NCI-H2029 (cell line): ENCODE measurements at places on chromosomes 4 and X.

GRCh38 chr4:148481636-148482035, 39.4 kb upstream of the NR3C2 start:
- no peak for DNase-seq

- no peak for DNase-seq
Measured at GRCh38 chrX:72041871-72042851, 89.6 kb downstream of the RTL5 start.

DNA sequence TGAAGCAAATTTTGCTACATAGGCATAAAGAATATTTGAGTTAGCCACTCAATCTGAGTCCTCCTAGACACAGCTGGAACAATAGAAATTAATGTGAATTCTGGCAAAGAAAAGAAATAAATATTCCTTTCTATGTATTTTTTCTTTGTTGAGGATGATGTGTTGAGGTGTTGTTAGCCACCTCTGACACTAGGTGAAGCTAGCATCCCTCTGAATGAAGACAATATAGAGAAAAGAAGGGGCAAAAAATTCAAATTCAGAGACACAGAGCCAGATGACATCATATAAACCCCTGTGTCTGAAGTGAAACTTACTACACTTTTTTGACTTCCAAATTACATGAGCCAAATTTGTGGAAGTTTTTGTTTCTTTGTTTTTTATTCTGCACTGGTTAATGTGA, 34.6 kb upstream of the TMPRSS11D start:
- no peak for DNase-seq

- DNase-seq, result no peak
Measured at GRCh38 chrX:118558926-118559325, 63.3 kb downstream of the DOCK11 start.

DNA sequence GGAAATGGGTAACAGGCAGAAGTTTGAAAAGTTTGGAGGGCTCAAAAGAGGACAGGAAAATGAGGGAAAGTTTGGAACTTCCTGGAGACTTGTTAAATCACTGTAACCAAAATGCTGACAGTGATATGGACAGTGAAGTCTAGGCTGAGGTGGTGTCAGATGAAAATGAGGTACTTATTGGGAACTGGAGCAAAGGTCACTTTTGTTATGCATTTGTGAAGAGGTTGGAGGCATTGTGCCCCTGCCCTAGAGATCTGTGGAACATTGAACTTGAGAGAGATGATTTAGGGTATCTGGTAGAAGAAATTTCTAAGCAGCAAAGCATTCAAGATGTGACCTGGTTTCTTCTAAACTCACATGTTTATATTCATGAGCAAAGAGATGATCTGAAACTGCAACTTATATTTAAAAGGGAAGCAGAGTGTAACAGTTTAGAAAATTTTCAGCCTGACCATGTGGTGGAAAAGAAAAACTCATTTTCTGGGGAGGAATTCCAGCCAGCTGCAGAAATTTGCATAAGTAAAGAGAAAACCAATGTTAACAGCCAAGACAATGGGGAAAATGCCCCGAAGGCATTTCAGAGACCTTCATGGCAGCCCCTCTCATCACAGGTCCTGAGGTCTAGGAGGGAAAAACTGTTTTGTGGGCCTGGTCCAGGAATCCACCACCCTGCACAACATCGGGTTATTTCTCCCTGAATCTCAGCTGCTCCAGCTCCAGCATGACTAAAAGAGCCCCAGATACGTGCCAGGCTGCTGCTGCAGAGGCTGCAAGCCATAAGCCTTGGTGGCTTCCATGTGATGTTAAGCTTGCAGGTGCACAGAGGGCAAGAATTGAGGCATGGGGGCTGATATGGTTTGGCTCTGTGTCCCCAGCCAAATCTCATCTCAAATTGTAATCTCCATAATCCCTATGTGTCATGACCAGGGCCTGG, 632.5 kb upstream of the GNPDA2 start:
- no peak for DNase-seq

GRCh38 chr4:924107-925096, 7.7 kb downstream of the GAK start:
- DNase-seq, result no peak

GRCh38 chr4:145935253-145936141, 3.1 kb downstream of the ZNF827 start:
- no peak for DNase-seq

DNA sequence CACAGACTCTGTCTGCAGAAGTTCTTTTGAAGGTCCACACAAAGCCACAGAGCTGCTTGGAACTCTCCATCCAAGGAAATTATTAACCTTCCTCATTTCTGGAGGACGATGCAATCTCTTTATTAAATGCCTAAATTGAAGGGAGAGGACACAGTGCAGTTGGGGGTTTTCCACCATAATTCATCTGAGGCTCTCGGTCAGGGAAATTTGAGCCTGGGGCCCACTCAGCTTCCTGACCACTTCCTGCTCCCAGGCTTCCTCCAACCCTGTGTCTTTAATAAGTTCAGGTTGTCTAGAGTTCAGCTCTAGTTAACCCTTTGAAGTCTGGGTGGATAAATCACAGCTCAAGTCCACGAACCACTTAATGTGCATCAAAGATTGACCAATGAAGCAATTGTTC, 58.5 kb downstream of the PRPS1 start:
- DNase-seq, result no peak

GRCh38 chr4:143260750-143261149, 75.9 kb upstream of the GAB1 start:
- DNase-seq, result no peak

DNA sequence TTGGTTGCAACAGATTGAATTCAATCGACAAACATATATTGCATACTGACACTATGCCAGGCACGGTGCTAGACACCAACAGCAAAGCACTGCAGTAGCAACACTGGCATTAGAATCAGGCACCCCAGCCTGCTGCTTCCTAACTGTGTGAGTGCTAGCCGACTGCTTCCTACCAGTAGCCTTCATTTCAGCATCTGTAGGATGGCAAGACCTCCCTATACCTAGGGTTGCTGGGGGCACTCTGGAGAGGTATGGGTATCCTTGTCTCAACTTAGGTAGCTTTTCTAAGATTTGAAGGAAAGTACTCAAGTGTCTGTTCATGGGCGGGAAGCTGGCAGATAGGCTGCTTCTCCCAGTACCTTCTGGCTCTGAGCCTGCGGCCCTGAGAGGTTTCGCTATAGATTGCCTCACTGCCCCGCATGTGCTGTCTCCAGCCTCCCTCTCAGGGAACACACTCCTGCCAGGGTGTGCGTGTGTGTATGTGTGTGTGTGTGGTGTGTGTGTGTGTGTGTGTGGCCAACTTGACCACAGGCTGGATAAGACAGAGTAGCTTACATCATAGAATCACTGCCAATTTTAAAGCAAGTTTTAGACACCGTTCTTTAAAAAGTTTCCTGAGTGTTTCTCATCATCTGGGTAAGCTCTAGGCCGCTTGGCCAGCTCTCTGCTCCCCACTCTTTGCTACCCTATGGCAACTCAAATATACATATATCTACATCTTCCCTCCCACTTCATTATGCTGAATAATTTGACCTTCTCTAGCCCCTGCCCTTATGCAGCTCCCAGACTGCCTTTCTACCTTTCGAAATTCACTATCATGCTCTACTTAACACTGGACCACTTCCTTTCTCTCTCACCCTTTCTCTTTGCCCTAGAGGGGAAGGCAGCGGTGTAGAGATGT, 97.0 kb upstream of the PJA1 start:
- DNase-seq, result no peak

- DNase-seq, result no peak
Measured at GRCh38 chr4:16609170-16609758, 289.2 kb downstream of the LDB2 start.

DNA sequence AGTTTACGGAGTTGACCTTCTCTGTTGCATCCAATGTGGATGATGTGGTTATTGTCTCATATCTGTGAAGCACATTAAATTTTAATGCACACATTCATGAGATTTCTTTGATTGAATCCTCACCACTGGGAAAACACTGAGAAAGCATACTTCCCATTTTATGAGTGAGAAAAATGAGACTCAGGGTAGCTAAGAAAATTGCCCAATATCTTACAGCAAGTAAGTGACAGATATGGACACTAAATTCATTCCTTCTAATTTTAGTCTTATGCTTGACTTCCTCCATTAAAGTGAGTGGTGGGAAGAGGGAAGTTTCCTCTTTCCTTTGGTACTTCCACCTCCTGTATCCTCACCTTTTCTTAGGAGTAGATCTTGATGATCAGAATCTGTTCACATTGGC, 504.8 kb upstream of the BOD1L1 start:
- no peak for DNase-seq

- DNase-seq, result no peak
Measured at GRCh38 chr4:137193564-137193963, 338.7 kb downstream of the PCDH18 start.

GRCh38 chrX:115693476-115693875, 132.5 kb downstream of the PLS3 start:
- DNase-seq, result no peak

DNA sequence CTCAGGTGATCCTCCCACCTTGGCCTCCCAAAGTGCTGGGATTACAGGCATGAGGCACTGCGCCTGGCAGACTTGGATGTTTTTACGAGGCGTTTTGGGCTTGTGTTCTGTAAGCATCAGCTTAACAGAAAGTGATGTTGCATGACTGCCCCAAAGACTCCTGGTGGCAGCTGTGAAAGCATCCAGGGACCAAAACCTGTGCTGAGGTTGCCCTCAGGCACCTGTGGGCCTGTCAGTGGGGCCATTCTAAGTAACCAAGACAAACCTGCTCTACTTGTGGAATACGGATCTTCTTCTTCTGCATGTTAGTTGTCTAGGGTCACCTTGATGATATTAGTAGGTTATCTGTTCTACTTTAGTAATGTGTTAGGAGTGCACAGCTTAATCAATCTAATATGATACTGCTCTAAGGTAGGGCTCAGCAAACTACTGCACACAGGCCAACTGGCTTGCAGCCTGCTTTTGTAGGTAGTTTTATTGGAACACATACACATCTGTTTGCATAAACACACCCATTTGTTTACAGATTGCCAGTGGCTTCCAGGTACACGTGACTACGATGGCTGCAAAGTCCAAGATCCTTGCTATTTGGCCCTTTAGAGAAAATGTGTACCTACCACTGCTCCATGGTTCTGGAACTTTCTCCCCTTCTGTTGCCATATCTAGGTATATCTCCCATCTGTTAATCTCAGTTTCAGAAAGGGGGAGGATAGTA, 136.7 kb downstream of the GPR143 start:
- DNase-seq, result no peak

GRCh38 chr4:100489305-100489704, 28.5 kb downstream of the EMCN start:
- DNase-seq, result no peak

DNA sequence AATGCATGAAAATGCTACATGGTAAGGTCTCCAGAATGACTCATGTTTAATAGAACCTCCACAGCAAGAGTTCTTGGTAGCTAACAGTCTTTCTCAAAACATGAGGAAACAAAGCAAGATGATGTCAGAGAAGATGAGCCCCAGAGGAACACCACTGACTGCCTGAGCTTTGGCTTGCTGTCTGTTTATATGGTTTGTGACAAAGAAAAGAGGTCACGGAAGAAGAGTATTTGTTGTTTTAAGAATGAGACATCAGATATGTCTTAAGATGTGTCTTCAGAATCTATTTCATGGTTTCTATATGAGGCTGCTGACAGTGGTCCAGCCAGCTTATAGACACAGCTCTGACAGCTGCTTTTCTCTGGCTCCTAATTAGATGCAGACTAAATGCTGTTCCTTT, 18.8 kb upstream of the AREG start:
- no peak for DNase-seq

- DNase-seq, result no peak
Measured at GRCh38 chr4:143559757-143560147, 46.2 kb downstream of the SMARCA5 start.

DNA sequence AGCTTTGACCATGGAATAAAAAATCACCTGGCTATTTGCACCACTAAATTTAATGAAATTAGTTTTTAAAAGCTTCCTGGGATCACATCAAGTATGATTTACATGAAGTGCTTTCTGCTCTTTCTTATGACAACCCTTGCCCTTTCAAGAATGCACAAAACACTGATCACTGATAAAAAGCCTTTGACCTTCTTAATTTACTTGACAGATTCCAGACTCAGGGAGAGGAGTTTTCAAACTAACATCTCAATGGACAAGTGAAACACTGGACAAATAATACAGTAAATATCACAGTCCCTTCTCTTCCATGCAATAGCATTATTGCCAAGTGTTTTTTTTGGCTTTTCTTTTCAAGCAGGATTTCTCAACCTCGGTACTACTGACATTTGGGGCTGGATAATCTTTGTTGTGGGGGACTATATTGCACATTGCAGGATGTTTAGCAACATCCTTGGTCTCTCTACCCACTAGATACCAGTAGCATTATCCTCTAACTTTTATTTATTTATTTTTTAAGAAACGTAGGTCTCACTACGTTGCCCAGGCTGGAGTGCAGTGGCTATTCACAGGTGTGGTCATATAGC, 86.3 kb downstream of the ZNF827 start:
- DNase-seq, result no peak

DNA sequence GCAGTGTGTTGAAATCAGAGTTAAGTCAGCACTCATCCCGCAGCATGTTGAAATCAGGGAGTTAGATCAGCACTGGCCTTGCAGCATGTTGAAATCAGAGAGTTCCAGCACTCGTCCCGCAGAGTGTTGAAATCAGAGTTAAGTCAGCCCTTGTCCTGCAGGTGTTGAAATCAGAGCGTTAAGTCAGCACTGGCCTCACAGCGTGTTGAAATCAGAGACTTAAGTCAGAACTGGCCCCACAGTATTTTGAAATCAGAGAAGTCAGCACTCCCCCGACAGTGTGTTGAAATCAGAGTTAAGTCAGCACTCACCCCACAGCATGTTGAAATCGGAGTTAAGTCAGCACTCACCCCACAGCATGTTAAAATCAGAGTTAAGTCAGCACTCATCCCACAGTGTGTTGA, 10.9 kb upstream of the UVSSA start:
- no peak for DNase-seq

DNA sequence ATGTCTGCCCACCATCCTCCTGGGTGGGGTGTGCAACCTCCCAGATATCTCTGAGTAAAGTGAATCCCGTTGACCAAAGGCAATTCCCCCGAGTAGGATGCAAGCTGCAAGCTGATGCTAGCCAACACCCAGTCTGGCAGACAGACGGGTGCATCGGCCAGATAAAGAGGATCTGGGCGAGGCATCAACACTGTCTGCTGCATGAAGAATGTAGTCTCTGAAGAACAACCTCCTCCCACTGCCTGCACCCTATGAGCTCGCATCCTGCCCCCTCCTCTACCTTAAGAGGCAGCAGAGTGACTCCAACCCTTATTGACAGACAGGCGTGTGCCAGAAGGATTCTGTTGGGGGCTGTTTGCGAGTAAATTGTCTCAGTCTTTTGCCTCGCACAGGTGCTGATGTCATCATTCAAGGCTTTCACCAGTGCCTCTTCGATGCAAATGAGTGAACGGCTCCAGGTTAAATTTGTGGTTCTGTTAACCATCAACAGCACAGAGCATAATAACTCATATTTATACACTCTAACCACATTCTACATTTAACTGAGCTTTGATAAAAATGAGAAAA, 546.9 kb downstream of the BCOR start:
- DNase-seq, result no peak

- no peak for DNase-seq
Measured at GRCh38 chr4:36079666-36080065, 164.6 kb downstream of the ARAP2 start.

- no peak for DNase-seq
Measured at GRCh38 chr4:89640620-89641366, 196.2 kb downstream of the SNCA start.
